ENCODE measurements at places on chromosomes 5 and 9.

DNA sequence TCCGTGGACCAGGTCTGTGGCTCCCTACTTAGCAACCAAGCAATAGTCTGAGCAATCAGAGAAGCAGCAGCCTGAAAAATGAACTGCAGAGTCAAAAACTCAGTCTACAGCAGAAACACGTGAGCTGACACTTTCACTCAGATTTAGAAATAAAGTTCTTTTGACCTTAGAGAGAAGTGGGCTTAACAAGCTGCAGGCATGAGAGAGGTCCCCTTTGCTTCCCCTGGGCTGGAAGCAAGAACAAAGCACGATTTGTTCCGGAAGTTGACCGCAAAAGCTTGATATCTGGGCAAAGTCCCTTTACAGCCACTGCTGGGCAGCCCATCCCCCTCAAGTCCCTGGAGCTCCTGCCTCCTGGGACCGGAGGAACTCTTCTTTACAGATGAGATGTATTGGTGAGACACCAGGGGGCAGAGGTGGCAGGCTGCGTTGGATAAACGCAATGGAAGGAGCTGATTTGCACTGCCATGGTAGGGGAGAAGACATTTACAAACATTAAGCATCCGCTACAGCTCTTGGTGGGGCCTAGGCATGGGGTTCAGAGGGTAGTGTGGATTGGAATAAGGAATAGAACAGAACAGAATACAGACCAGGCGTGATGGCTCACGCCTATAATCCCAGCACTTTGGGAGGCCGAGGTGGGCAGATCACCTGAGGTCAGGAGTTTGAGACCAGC is 5.8 kb upstream of the SOWAHA start:
- no peak for DNase-seq

GRCh38 chr5:177162379-177162778 is 28.8 kb downstream of the NSD1 start:
- no peak for DNase-seq

DNA sequence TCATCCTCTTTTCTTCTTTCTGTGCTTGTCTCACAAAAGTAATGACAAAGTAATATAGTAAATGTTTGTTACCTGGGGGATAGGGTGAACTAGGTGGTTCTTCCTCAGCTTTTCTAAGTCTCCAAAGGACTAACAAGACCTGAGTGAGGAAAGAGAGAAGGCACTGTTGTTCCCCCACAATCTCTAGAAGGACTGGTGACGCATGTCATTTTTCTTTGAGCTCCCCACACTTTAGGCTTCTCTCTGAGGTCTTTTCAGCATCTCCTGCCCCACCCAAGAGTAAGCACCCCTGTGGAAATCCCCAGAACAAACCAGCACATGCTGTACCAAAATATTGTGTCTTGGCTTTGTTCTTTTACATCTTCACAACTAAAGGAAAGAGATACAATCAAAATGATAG is 2.4 kb upstream of the IL7R start:
- no peak for DNase-seq

- no peak for DNase-seq
Observed at GRCh38 chr5:95930141-95930930, 31.3 kb downstream of the ELL2 start.

DNA sequence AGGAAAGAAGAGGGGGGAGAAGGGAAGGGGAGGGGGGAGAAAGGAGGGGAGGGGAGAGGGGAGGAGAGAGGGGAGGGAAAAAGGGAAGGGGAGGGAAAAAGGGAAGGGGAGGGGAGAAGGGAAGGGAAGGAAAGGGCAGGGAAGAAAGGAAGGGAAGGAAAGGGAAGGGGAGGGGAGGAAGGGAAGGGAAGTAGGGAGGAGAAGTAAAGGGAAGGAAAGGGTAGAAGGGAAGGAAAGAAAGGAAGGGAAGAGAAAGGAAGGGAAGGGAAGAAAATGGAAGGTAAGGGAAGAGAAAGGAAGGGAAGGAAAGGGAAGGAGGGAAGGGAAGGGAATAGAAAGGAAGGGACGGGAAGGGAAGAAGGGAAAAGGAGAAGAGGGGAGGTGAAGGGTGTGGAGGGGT is 248.2 kb downstream of the EBF1 start:
- no peak for DNase-seq

DNA sequence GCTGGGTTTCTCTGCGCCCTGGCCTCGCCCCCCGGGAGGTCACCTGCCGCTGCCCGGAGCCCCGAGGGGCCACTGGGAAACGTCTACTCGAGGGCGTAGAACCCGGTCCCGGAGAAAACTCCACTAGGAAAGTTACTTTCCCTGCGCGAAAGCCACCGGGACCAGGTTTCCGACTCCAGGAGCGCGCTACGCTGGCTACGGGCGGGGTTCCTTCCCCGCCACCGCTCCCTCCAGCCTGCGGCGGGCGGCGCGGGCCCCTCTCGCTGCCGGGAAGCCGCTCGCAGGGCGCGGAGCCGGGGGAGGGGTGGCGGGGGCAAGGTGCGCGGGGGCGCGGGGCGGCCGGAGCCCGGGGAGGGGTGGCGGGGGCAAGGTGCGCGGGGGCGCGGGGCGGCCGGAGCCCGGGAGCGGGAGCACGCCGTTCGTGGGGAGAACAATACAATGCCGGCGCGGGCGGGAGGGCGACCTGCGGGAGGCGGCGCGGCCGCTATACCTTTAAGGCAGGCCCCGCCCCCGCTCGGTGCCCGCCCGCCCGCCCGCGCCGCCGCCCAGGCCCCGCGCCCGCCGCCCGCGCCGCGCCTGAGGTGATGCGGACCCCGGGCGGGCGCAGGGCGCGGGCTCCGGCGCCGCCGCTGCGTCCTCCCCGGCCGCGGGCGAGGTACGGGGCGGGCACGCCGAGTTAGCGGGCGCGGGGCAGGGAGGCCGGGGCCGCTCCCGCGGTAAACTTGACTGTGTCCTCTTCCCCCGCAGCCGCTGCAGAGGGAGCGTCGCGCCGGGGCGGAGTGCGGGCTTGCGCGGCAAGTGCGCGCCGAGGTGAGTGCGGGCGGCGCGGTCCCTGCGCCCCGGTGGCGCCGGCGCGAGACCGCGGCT is 278.1 kb downstream of the AOPEP start:
- DNase-seq, result no peak

DNA sequence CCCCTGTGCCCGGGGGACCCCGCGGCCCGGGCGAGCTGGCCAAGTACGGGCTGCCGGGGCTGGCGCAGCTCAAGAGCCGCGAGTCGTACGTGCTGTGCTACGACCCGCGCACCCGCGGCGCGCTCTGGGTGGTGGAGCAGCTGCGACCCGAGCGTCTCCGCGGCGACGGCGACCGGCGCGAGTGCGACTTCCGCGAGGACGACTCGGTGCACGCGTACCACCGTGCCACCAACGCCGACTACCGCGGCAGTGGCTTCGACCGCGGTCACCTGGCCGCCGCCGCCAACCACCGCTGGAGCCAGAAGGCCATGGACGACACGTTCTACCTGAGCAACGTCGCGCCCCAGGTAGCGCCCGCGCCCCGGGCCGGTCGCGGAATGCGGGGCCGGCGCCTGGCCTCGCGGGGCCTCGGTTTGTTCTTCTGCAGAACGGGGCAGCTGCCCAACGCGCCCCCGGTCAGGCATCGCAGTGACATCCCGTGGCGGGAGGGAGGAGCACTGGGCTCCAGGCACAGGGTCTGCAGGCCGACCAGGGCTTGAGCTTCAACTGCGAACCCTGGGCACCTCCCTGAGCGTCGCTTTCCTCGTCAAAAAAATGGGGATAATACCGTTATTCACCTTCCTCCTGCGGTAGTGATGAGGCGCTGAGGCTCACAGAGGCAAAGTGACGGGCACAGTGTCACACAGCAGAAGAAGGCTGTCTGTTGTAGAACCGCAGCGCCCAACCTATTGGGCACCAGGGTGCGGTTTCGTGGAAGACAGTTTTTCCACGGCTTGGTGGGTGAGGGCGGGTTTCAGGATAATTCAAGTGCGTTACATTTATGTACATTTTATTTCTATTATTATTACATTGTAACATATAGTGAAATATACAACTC is 777 bp downstream of the ENDOG start:
- DNase-seq, result no peak

- no peak for DNase-seq
Observed at GRCh38 chr5:34598177-34598794, 57.8 kb upstream of the RAI14 start.

- no peak for DNase-seq
Observed at GRCh38 chr9:135228983-135229625, 141.6 kb downstream of the OLFM1 start.

GRCh38 chr5:10543585-10544040 is 20.3 kb upstream of the ANKRD33B start:
- no peak for DNase-seq

DNA sequence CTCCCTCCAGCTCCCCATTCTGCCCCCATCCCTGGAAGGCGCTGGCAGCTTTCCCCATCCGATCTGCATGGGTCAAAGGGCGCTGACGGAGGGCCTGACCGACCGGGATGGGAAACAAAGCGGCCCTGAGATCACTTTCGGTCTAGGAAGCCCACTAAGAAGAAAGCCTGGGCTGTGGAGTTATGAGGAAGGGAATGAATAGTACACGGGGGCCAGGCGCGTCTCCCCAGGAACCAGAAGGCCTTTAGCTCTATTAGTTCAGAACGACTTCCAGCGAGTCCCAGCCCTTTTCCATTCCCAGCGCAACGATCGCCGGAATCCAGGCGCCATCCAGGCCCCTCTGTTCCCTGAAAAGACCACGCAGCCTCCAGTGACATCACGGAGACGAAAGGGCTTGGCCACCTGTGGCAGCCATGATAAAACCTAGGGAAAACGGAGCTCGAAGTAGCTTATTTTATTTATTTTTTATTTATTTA is 70.1 kb upstream of the CCDC180 start:
- no peak for DNase-seq

DNA sequence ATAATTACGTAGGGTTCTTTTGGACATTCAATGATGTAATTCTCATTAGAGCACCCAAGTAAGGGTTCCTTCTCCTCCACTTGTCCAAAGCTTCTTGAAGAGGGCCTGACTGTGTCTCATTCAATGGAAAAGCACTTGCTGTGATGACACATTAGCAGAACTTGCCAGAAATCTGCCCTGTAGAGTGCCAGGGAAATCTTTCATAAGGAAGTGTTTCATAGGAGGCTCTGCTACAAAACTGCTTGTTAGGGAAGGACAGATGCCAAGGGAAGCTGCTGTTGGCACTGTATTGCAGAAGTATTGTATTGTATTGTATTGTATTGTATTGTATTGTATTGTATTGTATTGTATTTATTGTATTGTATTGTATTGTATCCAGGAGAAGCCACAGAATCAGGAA is 45.5 kb upstream of the MPDZ start:
- no peak for DNase-seq

- no peak for DNase-seq
Observed at GRCh38 chr9:5718296-5719032, 89.6 kb downstream of the RIC1 start.

- no peak for DNase-seq
Observed at GRCh38 chr5:87099968-87100367, 167.7 kb upstream of the RASA1 start.

DNA sequence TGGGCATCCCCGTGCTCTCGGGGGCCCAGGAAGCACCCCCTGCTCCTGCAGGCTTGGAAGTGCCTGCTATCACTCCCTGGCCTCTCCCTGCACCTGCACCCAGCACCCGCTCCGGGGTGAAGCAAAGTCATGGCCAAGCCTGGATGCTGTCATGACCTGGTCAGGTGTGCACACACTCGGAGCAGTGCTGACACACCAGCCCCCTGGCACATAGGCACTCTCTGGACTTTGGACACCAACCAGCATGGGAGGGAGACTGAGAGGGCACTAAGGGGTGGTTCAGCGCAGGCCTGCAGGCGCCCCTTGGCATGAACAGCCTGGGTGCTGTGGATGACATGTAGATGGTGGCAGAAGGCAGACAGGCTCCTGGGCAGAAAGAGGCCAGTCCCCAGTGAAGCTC is 158.6 kb downstream of the GHR start:
- no peak for DNase-seq

- DNase-seq, result no peak
Observed at GRCh38 chr9:108297073-108297472, 558.7 kb downstream of the ACTL7B start.

DNA sequence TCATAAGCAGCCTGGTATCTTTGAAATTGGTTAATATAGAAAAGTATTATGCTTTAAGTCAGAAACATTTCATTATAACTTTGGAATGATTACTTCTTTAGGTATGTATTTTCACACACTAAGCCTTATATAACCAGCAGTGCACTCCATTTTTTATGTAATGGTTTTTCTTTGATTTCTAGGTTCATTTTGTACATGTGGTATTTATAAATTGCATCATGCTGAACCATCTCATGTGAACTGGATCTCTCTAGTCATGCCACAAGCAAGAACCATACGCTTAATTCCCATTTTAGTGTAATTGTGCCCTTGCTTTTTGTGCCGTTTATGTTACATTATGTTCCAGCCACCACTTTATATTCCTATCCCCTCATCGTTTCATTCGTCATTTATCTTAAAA is 38.6 kb upstream of the SRP19 start:
- DNase-seq, result no peak

GRCh38 chr5:135250671-135251070 is 148.4 kb downstream of the MACROH2A1 start:
- DNase-seq, result no peak

- no peak for DNase-seq
Observed at GRCh38 chr5:43837091-43837490, 234.1 kb downstream of the NNT start.

DNA sequence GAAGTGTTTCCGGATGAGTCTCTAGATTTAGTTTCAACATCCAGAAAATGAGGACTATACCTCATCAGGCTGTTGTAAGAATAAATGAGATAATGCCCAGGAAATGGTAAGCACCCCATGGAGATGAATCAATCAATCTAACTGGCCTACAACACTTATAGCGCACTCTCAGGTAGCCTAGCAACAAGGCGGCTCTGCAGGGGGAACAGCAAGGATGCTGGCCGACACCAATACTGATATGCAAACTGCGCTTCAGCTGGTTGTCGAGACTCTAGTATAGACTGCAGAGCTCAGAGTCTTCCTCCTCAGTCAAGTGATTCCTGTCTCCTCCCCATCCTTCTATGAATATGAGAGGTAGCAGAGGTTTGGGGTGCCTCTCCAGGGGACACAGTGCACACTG is 218.8 kb upstream of the WWC1 start:
- no peak for DNase-seq

GRCh38 chr5:485946-486491 is 38.2 kb downstream of the SLC9A3 start:
- no peak for DNase-seq

DNA sequence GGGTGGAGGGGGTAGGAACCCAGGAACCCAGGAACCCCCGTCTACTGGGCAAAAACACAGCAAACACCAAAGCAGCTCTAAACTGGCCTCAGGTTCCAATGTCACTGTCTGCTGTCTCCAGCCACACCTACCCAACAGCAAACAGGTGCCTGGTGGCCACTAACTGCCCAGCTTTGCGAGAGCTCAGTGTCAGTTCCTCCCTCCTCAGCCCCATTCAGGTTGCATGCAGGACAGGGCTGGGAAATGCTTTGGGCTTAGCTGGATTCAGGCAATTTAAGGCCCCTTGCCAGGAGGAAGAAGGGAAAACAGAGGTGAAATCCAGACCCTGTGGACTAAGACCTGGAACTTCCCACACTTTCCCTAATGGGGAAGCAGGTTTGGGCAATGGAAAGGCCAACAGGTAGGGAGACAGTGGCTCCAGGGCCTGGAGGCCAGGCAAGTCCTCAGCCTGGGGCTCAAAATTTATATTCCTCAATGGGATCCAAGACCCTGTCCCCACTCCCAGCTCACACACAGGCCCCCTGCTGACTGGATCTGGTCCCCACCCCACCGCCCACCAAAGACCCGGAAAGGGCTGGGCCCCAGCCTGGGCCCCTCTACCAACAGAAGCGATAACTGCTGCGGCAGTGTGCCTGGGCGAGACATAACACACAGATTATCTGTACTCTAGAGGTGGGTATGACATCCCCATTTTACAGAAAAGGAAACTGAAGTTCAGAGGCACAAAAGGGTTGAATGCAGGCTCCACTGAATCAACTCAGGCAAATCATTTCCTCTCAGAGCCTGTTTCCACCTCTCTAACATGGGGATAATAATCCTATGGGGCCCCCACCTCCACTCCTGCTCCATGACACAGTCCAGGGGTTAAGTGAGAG is 3.5 kb downstream of the EEIG1 start:
- no peak for DNase-seq

Measured in stimulated activated CD8-positive, alpha-beta memory T cell treated with anti-CD3 and anti-CD28 coated beads, Interleukin-7, amount 100 ng/mL, for 24 hours (primary cell).